Activated CD4-positive, alpha-beta T cell treated with anti-CD3 and anti-CD28 coated beads, Interleukin-2, amount 10 ng/mL, durations not matched to agents 7 days and 5 days (primary cell): ENCODE measurements at places on chromosomes 12 and 14.

DNA sequence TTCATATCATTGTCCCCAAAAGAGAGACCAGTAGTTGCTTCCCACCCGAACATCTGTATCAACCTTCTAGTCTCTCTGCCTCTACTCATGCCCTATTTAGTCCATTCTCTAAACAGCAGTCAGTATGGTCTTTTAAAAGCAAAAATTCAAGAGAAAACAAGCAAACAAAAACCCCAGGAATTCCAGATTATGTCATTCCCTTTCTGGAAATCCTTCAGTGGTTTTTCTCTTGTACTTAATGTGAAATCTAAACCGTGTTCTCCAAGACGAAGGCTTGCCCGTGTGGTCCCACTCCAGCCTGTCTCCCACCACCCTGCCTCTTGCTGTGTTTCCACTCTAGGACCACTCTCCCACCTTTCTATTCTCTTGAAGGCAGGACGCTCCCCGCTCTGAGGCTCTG, 90.8 kb downstream of the TMEM30B start:
- DNase-seq = no peak
- H3K4me3 ChIP-seq = no peak overlapping the region
- H3K36me3 ChIP-seq = no peaks in the 10 kb centered on the region
- peaks cover 63% of the 10 kb centered on the region for H3K27me3 ChIP-seq

GRCh38 chr12:2248901-2249381, 196.2 kb downstream of the CACNA1C start:
- H3K36me3 ChIP-seq = no peaks in the 10 kb centered on the region
- no peaks in the 10 kb centered on the region for H3K27me3 ChIP-seq
- H3K27ac ChIP-seq = no peak overlapping the region
- H3K4me1 ChIP-seq = no peaks in the 10 kb centered on the region
- no peak for DNase-seq

DNA sequence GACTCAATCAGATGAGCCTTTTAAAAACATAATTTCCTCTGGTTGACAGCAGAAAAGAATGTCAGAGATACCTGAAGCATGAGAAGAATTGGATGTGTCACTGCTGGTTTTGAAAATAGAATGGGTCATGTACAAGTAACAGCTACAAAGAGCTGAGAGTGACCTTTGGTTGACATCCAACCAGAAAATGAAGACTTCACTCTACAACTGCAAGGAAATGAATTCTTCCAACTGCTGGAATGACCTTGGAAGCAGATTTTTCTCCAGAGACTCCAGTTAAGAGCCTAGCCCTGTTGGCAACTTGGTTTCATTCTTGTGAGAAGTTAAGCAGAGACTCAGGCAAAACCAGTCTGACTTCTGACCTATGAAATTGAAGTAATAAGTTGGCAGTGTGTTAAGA, 505.9 kb downstream of the SLC16A7 start:
- H3K4me1 ChIP-seq = no peaks in the 10 kb centered on the region
- no peak overlapping the region for H3K27ac ChIP-seq
- no peaks in the 10 kb centered on the region for H3K27me3 ChIP-seq
- H3K36me3 ChIP-seq = no peaks in the 10 kb centered on the region
- no peak for DNase-seq

- peaks cover 14% of the 10 kb centered on the region for H3K4me1 ChIP-seq
- DNase-seq = no peak
- no peaks in the 10 kb centered on the region for H3K27me3 ChIP-seq
- no peak overlapping the region for H3K4me3 ChIP-seq
Observed at GRCh38 chr14:94342334-94342934, 19.3 kb upstream of the SERPINA6 start.

GRCh38 chr12:76308866-76309265, 39.3 kb downstream of the BBS10 start:
- H3K4me3 ChIP-seq = no peak overlapping the region
- no peaks in the 10 kb centered on the region for H3K36me3 ChIP-seq
- no peak for DNase-seq
- peaks cover 4% of the 10 kb centered on the region for H3K27me3 ChIP-seq

DNA sequence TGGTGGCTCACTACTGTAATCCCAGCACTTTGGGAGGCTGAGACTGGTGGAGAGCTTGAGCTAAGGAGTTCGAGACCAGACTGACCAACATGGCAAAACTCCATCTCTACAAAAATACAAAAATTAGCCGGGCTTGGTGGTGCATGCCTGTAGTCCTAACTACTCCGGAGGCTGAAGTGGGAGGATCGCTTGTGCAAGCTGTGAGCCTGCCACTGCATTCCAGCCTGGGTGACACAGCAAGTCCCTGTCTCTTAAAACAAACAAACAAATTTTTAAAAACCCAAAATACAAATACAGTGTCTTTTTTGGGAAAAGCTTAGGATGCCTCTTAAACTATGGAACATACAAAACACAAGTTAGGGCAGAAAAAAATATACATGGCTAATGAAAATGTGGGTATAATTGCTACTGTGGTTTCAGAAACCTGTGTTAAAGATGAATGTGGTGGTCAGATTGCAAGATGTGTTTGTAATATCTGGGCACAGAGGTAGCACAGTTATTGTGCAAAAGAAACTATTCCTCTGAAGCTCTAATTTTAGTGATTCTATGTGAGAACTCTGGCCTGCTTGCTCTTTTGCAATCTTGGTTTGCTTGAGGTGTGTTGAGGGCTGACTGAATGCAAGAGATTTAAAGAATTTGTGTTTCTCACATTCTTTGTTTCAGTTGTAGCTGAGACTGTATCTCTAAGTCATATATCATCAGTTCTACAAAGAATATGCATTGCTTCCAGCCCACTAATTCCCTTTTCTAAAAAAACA, 3.9 kb upstream of the HSPA2 start:
- peaks cover 16% of the 10 kb centered on the region for H3K27me3 ChIP-seq
- H3K4me1 ChIP-seq = peaks cover 22% of the 10 kb centered on the region
- no peak overlapping the region for H3K27ac ChIP-seq

DNA sequence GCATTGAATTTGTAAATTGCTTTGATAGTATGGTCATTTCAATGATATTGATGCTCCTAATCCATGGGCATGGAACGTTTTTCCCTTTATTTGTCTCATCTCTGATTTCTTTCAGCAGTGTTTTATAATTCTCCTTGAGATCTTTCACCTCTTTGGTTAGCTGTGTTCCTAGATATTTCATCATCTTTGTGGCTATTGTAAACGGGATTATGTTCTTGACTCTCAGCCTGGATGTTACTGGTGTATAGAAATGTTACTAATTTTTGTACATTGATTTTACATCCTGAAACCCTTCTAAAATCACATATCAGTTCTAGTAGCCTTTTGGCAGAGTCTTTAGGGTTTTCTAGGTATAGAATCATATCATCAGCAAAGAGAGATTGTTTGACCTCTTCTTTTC, 52.6 kb downstream of the SYNE2 start:
- no peak overlapping the region for H3K27ac ChIP-seq
- peaks cover 58% of the 10 kb centered on the region for H3K4me1 ChIP-seq
- DNase-seq = no peak
- H3K4me3 ChIP-seq = no peak overlapping the region
- H3K36me3 ChIP-seq = peaks cover 50% of the 10 kb centered on the region
- no peaks in the 10 kb centered on the region for H3K27me3 ChIP-seq
